A673 (cell line): ENCODE measurements at places on chromosomes 2 and 18.

DNA sequence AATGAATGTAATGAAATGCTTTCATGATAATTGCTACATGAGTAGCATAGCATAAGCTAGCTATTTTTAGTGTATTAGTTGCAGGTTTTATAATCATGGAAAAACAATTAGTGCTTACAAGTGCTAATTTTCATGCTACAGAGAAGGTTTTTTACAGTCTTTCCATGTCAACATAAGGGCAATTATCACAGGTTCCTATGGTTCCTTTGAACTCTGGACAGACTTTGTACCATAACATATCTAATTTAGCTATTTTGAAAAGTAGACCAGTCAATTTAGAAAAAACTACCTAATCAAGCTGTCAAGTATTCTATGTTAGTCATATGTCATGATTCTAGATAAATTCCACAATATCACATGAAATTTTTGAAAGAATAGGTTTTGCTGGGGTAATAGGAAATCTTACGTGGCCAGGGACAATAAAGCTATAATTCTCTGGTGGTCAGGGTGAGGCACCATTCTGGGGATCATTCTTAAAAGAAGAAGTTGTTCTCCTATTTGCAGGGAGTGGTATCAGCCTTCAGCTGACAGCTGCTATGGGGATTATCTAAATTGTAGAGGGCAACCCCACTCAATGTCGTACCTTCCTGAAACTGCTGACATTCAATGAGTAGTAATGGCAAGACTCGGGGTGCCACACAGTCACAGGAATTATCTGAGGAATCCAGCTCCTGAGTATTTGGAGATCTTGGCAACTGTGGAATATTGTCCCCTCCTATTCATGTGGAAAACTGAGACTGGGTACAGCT is 724.0 kb upstream of the LINC00305 start:
- no peak for DNase-seq

- no peak for DNase-seq
Observed at GRCh38 chr2:12180031-12180430, 433.6 kb downstream of the LPIN1 start.

GRCh38 chr2:111706481-111707001 is 177.5 kb downstream of the ANAPC1 start:
- no peak for DNase-seq

GRCh38 chr2:628651-629050 is 48.6 kb downstream of the TMEM18 start:
- DNase-seq, result peak; percentile 8

DNA sequence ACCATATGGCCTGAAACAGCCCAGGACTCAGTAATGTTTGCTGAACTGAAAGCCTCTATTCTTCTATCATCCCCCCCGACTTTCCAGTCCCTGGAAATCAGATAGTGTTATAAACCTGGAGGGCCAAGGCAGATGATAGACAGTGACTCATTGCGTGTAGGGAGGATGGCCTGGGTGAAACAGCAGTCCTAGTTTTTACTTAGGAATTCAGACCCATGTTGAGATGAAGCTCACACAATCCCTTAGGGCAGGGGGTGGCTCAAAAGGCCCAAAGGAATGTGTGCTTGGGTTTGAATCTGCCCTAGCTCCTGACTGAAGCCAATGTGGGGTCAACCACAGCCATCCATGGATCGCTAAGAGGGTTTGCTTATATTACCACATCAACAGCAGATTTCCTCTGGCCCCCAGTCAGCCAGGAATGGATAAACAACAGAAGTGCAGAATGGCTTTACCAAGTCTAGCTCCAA is 43.9 kb upstream of the STPG4 start:
- no peak for DNase-seq
